ENCODE measurements at places on chromosomes 11 and 22. TPM values are rescaled to one million over a fixed set of nuclear protein-coding genes. Genes with fewer than 3 reads are reported as not detected.

Gene NLRP6
- not detected for total RNA-seq

Gene TMEM126A
- total RNA-seq, result 87.2 TPM

Gene ART1
- not detected for total RNA-seq

Gene MRGPRX3
- total RNA-seq, result not detected

Gene CALCA
- total RNA-seq, result not detected

Gene MB
- total RNA-seq, result not detected

Gene TMEM109
- 17.2 TPM for total RNA-seq

Gene APOA4
- total RNA-seq, result not detected

Gene FOLR3
- not detected for total RNA-seq

Gene ZNRF3
- total RNA-seq, result 1.4 TPM

Gene PIWIL4
- total RNA-seq, result 0.56 TPM

Gene C22orf42
- total RNA-seq, result not detected

Gene OR8B12
- total RNA-seq, result not detected

Gene BEST1
- total RNA-seq, result 0.90 TPM

Gene LRRC51
- 5.6 TPM for total RNA-seq

Gene ANKRD42
- 5.6 TPM for total RNA-seq

Gene IL18BP
- 0.83 TPM for total RNA-seq

Gene MYOD1
- not detected for total RNA-seq

Gene SOX10
- not detected for total RNA-seq

Gene TH
- total RNA-seq, result not detected

Gene DNAJC4
- total RNA-seq, result 2.2 TPM

Gene PNPLA2
- total RNA-seq, result 7.0 TPM

Gene CDKN1C
- total RNA-seq, result 1.6 TPM

Gene SPON1
- 0.72 TPM for total RNA-seq

Gene SAA2
- not detected for total RNA-seq

Gene FOLR1
- total RNA-seq, result not detected

Gene ANGPTL5
- not detected for total RNA-seq

Gene OR56A1
- total RNA-seq, result not detected

Gene KCNK7
- total RNA-seq, result not detected

Gene FXYD2
- not detected for total RNA-seq

Gene SYCE3
- not detected for total RNA-seq

Gene RFPL3
- not detected for total RNA-seq

Gene MMP1
- total RNA-seq, result 245 TPM

Gene BTG4
- total RNA-seq, result not detected

Gene C22orf15
- 2.3 TPM for total RNA-seq

Gene ATP5MG
- 71.1 TPM for total RNA-seq

Gene UEVLD
- total RNA-seq, result 29.2 TPM
